Keratinocyte (primary cell): ENCODE measurements at places on chromosomes 13 and 19.

DNA sequence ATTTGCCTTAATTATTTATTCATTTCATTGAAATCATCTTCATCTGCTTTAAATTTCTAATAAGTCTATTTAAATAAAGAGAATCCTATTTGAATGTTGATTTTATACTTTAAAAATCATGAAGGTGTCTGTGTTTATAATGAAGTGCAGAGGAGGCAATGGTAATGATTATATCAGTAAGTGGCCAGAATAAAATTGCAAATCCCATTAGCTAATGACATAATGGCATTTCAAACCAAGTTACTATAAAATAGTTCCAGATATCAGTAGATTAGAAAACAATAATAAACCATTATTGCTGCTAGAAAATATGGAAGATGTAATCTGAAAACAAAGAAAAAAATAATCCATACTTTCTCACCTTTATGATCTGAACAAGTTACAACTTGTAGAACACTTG lies 647.8 kb upstream of the KLHL1 start:
- no peak for DNase-seq
- H3K4me3 ChIP-seq, result no peak overlapping the region
- H3K36me3 ChIP-seq, result no peaks in the 10 kb centered on the region

DNA sequence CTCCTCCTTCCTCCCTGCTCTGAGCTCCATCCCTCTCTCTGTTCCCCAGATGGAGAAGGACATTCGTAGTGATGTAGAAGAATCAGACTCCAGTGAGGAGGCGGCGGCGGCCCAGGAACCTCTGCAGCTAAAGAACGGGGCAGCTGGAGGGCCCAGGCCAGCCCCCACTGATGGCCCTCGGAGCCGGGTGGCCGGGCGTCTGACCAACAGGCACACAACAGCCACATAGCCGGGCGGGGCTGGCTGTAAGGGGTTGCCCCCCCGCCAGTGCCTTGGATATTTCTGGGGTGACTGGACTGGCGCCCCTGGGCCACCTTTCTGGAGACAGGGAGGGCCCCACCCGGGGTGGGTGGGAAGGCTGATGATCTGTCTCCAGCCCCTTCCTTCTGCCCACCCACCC lies 46.3 kb downstream of the CD320 start:
- no peaks in the 10 kb centered on the region for H3K4me1 ChIP-seq
- H3K4me3 ChIP-seq, result no peak overlapping the region
- H3K27ac ChIP-seq, result no peak overlapping the region
- no peak for DNase-seq
- no peaks in the 10 kb centered on the region for H3K36me3 ChIP-seq
- no peaks in the 10 kb centered on the region for H3K27me3 ChIP-seq

DNA sequence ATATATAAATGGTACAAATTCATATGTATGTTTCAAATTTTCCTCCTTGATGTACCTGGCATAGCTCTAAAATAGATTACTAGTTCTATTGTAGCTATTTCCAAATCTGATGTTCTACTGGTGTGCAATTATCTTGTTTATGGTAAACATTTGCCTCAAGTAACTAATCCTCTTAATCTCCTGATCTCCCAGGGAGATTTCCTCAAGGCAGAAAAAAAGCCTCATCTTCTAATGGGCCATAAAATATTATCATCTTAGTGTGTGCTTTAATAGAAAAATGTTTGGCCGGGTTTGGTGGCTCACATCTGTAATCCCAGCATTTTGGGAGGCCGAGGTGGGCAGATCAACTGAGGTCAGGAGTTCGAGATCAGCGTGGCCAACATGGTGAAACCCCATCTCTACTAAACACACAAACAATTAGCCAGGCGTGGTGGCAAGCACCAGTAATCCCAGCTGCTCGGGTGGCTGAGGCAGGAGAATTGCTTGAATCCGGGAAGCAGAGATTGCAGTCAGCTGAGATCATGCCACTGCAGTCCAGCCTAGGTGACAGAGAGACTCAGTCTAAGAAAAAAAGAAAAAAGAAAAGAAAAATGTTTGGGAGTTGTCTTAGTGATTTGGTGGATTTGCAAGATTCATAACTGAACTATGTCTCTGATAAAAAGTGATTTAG lies 498.9 kb upstream of the SLITRK5 start:
- H3K4me3 ChIP-seq, result no peak overlapping the region
- H3K27me3 ChIP-seq, result no peaks in the 10 kb centered on the region
- no peak for DNase-seq
- no peak overlapping the region for H3K27ac ChIP-seq
- H3K36me3 ChIP-seq, result no peaks in the 10 kb centered on the region
- no peaks in the 10 kb centered on the region for H3K4me1 ChIP-seq

- H3K27ac ChIP-seq, result no peak overlapping the region
- H3K27me3 ChIP-seq, result peaks cover 71% of the 10 kb centered on the region
- no peak for DNase-seq
Observed at GRCh38 chr13:112892426-112893206, 76.4 kb upstream of the MCF2L start.

DNA sequence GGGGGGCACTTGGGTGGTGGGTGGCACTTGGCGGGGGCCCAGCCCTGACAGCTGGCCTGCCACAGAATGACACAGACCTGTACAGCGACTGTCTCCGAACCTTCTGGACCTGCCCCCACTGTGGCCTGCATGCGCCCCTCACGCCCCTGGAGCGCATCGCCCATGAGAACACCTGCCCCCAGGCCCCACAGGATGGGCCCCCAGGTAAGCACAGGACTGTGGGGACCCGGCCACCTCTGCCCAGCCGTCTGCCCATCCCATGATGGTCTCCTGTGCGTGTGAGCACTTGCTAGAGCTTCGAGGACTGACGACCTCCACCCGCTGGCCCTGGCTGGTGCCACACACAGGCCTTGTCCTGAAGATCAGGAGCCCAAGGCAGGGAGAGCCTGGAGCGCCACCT lies 32.0 kb downstream of the DHX34 start:
- H3K27ac ChIP-seq, result no peak overlapping the region
- no peaks in the 10 kb centered on the region for H3K27me3 ChIP-seq
- H3K4me1 ChIP-seq, result no peaks in the 10 kb centered on the region
- H3K36me3 ChIP-seq, result peaks cover 33% of the 10 kb centered on the region
- DNase-seq, result no peak

- H3K4me3 ChIP-seq, result no peak overlapping the region
- no peak for DNase-seq
- H3K36me3 ChIP-seq, result no peaks in the 10 kb centered on the region
- H3K27ac ChIP-seq, result no peak overlapping the region
Observed at GRCh38 chr13:57716295-57716694, 84.8 kb downstream of the PCDH17 start.

GRCh38 chr13:74406420-74406819 lies 272.2 kb upstream of the KLF12 start:
- no peak overlapping the region for H3K27ac ChIP-seq
- H3K4me3 ChIP-seq, result no peak overlapping the region
- H3K36me3 ChIP-seq, result no peaks in the 10 kb centered on the region
- H3K27me3 ChIP-seq, result no peaks in the 10 kb centered on the region

DNA sequence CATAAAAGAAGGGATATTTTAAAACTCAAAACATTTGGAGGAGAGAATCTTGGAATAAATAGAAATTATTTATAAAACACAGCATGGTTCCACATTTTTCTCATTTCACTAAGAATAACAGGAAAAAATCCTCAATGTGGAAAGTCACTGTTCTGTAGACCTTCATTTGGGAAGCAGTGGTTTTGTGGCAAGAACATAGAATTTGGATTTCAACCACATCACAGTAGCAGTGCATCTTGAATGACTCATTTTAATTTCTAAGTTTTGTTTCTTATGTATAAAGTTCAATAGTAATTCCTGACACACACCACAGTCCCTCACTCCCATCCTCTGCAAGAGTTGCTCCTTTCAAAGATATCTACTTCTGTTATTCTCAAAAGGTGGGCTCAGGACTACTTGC lies 264.0 kb downstream of the ENOX1 start:
- H3K27me3 ChIP-seq, result no peaks in the 10 kb centered on the region
- no peaks in the 10 kb centered on the region for H3K36me3 ChIP-seq
- H3K27ac ChIP-seq, result no peak overlapping the region
- no peak for DNase-seq

DNA sequence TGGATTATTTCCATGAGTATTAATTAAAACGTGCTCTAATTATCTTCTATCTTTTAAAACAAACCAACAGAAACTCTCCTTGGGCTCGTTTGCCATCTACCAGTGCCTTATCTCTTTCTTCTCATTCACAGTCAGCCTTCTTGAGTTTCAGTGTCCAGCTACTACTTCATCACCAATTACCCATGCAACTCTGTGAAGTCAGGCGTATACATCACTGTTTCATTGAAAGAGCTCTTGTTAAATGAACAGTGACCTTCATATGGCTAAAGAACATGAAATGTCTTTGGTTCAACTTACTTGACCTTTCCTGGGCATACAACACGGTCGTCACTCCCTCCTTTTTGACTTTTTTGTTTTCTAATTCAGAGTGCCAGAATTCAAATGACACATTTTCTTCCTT lies 5.2 kb upstream of the IFT88 start:
- no peaks in the 10 kb centered on the region for H3K27me3 ChIP-seq
- no peak overlapping the region for H3K4me3 ChIP-seq
- no peak for DNase-seq

- no peak for DNase-seq
- H3K36me3 ChIP-seq, result peaks cover 25% of the 10 kb centered on the region
- H3K4me1 ChIP-seq, result no peaks in the 10 kb centered on the region
- H3K4me3 ChIP-seq, result no peak overlapping the region
- H3K27ac ChIP-seq, result no peak overlapping the region
Observed at GRCh38 chr13:110661256-110661655, 44.7 kb downstream of the CARS2 start.

- H3K27ac ChIP-seq, result no peak overlapping the region
- H3K4me3 ChIP-seq, result no peak overlapping the region
- no peak for DNase-seq
- H3K4me1 ChIP-seq, result no peaks in the 10 kb centered on the region
- H3K36me3 ChIP-seq, result no peaks in the 10 kb centered on the region
Observed at GRCh38 chr19:48348737-48349136, 15.0 kb downstream of the TMEM143 start.

- no peak overlapping the region for H3K4me3 ChIP-seq
- no peak overlapping the region for H3K27ac ChIP-seq
- DNase-seq, result peak; percentile 41
Observed at GRCh38 chr13:72541674-72542073, 185.8 kb downstream of the MZT1 start.

GRCh38 chr13:33242984-33243617 lies 42.5 kb downstream of the STARD13 start:
- H3K36me3 ChIP-seq, result no peaks in the 10 kb centered on the region
- H3K27ac ChIP-seq, result no peak overlapping the region
- H3K27me3 ChIP-seq, result no peaks in the 10 kb centered on the region
- no peak overlapping the region for H3K4me3 ChIP-seq
- no peaks in the 10 kb centered on the region for H3K4me1 ChIP-seq

- no peaks in the 10 kb centered on the region for H3K4me1 ChIP-seq
- no peak for DNase-seq
- H3K27ac ChIP-seq, result no peak overlapping the region
- no peaks in the 10 kb centered on the region for H3K36me3 ChIP-seq
- H3K4me3 ChIP-seq, result no peak overlapping the region
- no peaks in the 10 kb centered on the region for H3K27me3 ChIP-seq
Observed at GRCh38 chr13:111656439-111656838, 336.0 kb downstream of the TEX29 start.

DNA sequence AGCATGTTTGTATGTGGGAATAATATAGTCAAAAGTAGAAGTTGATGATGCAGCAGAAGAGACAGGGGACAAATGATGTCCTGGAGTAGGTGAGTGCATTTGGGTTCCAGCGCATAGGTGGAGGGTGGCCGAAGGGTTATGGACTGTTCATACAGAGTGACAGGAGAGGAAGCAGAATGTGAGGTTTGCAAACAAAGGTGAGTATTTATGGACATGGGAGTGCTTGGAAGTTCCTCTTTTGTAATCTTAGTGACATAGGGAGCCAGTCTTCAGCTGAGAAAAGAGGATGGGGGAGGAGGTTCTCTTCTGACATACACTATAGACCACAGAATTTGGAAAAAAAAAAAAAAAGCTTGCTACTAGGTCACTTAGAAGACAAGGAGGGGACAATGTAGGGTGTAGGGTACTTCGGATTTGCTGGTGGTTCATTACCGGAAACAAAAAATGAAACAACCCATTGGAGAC lies 331.6 kb downstream of the DLEU7 start:
- H3K27me3 ChIP-seq, result no peaks in the 10 kb centered on the region
- DNase-seq, result no peak

DNA sequence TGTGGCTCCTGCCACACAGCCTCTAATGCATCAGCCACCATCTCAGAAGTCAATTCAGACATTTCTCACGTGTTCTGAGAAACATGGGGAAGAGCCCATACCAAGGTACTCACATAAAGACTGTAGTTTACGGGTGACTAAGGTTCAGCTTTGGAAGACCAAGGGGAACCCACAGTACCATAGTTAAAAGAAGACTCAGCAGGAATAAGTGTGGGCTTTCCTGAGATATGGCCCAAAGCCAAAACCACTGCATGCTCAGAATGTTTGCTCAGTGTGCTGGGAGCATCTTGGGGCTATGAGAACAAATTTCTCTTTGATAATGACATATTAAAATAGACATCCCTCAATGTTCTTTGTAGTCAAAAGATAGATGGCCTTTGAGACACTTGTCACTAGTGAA lies 283.8 kb downstream of the DCT start:
- DNase-seq, result peak; percentile 11
- no peaks in the 10 kb centered on the region for H3K36me3 ChIP-seq
- H3K27me3 ChIP-seq, result no peaks in the 10 kb centered on the region
- H3K4me1 ChIP-seq, result peaks cover 3% of the 10 kb centered on the region
